ENCODE measurements at places on chromosomes 2 and 18. TPM values are rescaled to one million over a fixed set of nuclear protein-coding genes. Genes with fewer than 3 reads are reported as not detected.

The TEX261 gene
- total RNA-seq: 26.9 TPM

The NTSR2 gene
- not detected for total RNA-seq

The ONECUT2 gene
- under 0.01 TPM for total RNA-seq

The TRIM43 gene
- not detected for total RNA-seq

The FBXO48 gene
- total RNA-seq: 0.28 TPM

The BMP10 gene
- not detected for total RNA-seq

The CROCC2 gene
- not detected for total RNA-seq

The LAMA1 gene
- 0.75 TPM for total RNA-seq

The HOXD10 gene
- total RNA-seq: not detected

The SATB2 gene
- 3.6 TPM for total RNA-seq

The KCTD1 gene
- total RNA-seq: 11.5 TPM

The PAX8 gene
- not detected for total RNA-seq

The CCDC150 gene
- 4.2 TPM for total RNA-seq

The PLCL1 gene
- 3.8 TPM for total RNA-seq
